NCI-H2227 treated with DMSO at 0.1 percent for 48 hours (cell line): ENCODE measurements at places on chromosomes 7 and 10.

DNA sequence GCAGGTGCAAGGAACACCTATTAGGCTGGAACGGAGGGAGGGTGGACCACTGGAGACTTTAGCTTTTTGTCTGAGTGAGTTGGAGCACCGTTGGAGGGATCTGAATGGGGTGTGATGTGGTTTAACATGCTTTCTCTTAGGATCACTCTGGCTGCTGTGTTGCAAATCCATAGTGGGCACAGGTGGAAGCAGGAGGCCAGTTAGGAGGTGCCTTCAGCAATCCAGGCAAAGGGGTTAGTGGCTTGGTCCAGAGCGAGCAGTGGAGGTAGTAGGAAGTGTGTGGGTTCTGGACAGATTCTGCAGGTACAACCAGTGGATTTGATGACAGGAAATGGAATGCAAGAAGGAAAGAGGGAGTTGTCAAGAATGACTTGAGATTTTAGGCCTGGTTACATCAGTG lies 95.0 kb downstream of the MMRN2 start:
- no peak for DNase-seq

GRCh38 chr10:93947055-93947454 lies 46.7 kb upstream of the PLCE1 start:
- DNase-seq = no peak

DNA sequence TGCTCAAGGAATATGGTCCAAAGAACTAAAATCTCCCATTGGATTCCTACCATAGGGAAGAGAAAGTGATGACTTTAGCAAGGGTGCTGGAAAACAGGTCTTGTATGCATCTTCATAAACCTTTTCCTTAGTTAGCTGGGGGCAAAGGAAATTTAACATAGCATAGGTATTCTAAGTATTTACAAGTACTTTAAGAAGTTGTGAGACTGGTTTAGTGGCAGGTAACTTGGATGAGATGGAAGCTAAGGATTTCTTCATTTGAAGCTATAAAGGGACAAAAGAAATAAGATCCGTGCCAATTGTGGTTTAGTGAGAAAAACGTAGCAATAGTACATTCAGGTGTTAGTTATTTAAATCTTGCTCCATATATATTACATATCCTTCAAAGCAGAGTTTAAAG lies 183.4 kb upstream of the TCF7L2 start:
- no peak for DNase-seq

- no peak for DNase-seq
Measured at GRCh38 chr10:29136411-29136810, 152.5 kb upstream of the LYZL1 start.

GRCh38 chr7:45653209-45653907 lies 79.2 kb downstream of the ADCY1 start:
- no peak for DNase-seq

GRCh38 chr10:60646966-60647796 lies 131.1 kb upstream of the CDK1 start:
- DNase-seq = peak; percentile 29

- no peak for DNase-seq
Measured at GRCh38 chr10:21715531-21716195, 181.6 kb downstream of the MLLT10 start.

GRCh38 chr10:95559471-95559870 lies 1.7 kb downstream of the SORBS1 start:
- no peak for DNase-seq

DNA sequence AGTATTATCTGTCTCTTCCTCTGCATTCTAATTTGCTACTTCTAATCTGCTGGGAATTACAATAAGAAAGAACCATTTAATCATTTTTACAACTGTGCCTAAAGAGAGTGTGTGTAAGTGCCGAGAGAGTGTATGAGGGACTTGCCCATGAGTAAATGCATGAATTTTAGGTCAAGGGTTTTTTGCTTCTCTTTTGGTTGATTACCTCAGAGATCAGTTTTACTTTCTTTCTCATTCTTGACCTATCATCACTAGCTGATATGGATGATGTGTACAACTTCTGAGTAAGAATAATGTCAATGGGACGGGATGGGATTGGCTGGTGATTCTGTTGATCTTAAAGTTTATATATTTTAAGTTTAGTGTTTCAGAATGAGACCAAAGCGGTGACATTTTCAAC lies 47.8 kb downstream of the IKZF1 start:
- DNase-seq = no peak

- peak; percentile 66 for DNase-seq
Measured at GRCh38 chr10:45008524-45009161, 7.9 kb downstream of the ZNF22 start.

- no peak for DNase-seq
Measured at GRCh38 chr10:110652475-110653118, 8.5 kb downstream of the RBM20 start.

DNA sequence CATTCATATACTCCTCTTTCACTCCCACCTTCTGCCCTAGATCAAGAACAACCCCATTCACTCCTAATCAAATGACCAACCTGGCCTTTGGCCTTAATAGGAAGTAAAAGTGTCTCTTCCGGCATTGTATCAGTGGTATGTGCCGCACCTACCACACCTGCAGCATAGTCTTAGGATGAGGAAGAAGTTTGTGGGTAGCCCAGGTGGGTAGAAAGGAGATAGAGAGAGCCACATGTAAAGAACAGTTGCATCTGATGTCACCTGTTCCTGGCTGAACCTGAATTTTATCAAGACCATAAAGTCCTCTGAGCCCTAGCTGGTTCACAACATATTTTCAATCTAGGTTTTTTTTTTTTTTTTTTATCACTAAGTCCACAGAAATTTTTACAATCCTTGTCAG lies 55.5 kb upstream of the PTPN12 start:
- no peak for DNase-seq

DNA sequence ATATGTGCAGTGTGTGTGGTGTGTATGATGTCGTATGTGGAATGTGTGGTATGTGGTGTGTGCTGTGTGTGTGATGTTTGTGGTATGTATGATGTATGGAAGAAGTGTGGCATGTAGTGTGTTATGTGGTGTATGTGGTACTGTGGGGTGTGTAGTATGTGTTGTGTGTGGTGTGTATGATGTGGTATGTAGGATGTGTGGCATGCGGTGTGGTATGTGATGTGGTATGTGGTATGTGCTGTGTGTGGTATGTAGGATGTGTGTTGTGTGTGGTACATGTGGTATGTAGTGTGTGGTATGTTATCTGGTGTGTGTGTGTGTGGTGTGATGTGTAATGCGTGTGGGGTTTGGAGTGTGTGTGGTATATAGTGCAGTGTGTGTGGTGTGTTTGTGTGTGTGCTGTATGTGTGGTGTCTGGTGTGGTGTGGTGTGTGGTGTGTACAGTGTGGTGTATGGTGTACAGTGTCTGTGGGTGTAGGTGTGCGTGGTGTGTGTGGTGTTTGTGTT lies 129.6 kb downstream of the ATP6V0E2 start:
- no peak for DNase-seq

GRCh38 chr7:96074871-96075270 lies 247.0 kb downstream of the SLC25A13 start:
- no peak for DNase-seq

GRCh38 chr7:43721193-43721806 lies 8.0 kb downstream of the COA1 start:
- DNase-seq = peak; percentile 7

GRCh38 chr10:48633381-48634197 lies 28.7 kb upstream of the ARHGAP22 start:
- DNase-seq = no peak

- DNase-seq = no peak
Measured at GRCh38 chr7:30926313-30926712, 14.7 kb downstream of the AQP1 start.

GRCh38 chr7:66460921-66461361 lies 167.7 kb upstream of the KCTD7 start:
- no peak for DNase-seq

GRCh38 chr10:131733596-131733995 lies 167.2 kb upstream of the PPP2R2D start:
- no peak for DNase-seq

DNA sequence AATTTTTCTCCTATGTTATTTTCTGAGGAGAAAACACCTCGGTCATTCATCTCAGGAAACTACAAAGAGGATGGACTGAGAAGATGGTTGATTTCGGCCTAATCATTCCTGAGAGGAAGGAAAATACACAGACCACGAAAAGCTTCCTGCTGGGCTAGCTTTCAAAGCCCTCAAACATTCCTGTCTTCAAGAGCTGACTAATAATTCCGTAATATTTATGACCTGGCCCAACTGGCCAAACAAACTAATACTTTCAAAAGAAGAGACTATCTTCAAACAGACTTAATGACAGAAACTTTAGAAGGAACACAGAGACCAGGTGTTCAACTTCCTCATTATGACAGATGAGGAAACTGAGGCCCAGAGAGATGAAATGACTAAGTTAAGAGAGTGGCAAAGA lies 215.1 kb upstream of the FRMD4A start:
- DNase-seq = no peak

- DNase-seq = no peak
Measured at GRCh38 chr10:130636313-130636930, 500.2 kb downstream of the GLRX3 start.

DNA sequence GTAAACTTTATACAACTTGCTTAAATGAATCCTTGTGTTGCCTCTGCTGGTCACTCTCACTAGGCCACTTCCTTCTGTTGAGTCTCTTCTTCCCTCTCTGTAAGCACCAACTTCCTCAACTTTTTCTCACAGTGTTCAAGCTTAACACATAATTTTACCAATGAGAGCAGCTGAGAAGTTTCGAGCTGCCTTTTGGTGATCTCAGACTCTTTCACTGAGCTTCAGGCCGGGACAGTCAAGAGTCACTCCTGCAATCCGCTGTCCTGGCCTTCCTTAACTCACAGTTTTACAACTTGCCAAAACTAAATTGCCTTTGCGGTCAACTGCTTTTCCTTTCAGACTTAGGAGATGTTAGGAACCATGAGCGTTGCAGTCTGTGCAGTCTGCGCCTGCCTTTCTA lies 47.4 kb downstream of the PRPF18 start:
- DNase-seq = no peak

DNA sequence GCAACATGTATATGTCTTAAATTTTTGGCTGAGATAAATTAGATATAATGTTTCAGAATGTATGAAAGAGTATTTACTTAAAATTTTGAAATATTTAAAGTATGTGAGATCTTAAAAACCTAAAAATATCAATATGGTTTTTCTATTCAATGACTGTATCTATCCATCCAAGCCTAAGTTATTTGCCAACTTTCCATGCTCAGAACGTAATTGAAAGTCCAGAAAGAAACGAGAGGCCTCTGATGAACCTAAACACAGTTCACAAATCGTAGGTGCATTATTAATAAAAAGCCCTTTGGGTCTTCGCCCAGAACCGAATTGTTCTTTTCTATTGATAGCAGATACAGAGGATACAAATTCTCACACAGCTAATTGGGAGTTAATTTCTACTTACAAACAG lies 6.5 kb downstream of the SVIL start:
- DNase-seq = no peak

DNA sequence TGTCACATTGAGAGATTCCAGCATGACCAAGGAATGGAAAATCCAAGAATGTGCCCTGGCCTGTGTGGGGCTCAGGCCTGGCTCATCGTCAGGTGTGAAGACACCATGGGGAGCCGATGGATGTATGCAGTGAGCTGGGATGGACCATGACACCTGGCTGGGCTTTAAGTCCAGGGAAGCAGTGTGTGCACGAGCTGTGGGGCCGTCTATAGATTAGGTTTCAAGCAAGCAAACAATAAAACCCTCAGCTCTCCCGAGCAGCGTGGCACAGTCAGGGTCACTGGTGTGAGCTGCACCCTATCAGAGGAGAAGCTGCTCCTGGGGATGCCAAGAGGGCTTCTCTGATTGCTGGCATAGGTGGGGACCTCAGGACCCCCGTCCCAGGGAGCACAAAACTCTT lies 50.5 kb upstream of the DLG5 start:
- DNase-seq = no peak

GRCh38 chr10:131997366-131998049 lies 15.8 kb upstream of the BNIP3 start:
- DNase-seq = no peak

DNA sequence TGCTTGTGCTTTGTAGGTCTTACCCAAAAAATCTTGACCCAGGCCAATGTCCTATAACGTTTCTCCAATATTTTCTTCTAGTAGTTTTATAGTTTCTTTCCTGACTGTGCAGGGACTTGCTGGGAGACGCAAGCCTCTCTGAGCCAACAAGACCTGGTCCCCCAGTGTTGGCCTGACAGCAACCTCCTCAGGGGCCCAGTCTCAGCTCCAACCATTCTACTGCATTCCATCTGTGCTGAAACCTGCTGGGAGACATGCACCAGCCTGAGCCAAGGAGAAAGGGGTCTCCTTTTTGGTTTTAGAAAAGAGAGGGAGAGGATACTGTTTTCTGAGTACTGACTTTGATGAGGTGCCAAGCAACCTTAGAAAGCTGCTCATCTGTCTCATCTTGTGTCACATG lies 251.4 kb downstream of the PRKG1 start:
- no peak for DNase-seq

GRCh38 chr10:121846555-121846954 lies 81.3 kb downstream of the ATE1 start:
- DNase-seq = no peak

- no peak for DNase-seq
Measured at GRCh38 chr10:12685261-12686058, 316.1 kb downstream of the CCDC3 start.

DNA sequence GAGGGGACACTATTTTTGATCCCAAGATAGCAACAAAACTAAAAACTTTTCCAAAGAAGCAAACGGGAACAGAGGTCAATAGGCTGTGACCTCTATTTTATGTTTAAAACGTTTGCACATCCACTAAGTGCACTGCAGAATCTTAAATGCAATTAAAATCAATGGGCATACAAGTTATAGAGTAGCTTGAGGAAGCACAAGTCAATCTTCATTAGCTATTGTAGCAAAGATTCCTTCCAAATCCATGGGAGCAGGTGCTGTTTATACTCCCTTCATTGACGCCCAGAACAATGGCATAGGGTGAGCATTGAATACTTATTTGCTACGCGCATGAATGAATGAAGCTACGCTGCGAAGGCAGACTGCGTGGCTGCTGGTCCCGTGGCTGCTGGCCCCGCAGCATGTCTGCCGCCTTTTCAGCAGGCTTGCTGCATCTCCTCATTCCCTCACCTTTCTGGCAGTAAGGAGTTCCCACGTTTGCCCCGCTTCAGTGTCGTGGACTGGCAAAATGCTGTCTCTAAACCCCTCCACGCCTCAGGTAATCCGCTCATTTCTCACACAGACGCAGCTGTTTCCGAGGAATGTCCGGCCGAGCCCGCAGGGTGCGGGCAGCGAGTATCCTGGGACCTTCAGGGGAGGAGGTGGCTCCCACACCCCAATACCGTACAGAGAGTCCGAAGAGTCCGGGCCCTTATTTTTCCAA lies 754 bp upstream of the PHYHIPL start:
- DNase-seq = no peak

GRCh38 chr7:141686074-141686473 lies 15.9 kb downstream of the DENND11 start:
- no peak for DNase-seq

DNA sequence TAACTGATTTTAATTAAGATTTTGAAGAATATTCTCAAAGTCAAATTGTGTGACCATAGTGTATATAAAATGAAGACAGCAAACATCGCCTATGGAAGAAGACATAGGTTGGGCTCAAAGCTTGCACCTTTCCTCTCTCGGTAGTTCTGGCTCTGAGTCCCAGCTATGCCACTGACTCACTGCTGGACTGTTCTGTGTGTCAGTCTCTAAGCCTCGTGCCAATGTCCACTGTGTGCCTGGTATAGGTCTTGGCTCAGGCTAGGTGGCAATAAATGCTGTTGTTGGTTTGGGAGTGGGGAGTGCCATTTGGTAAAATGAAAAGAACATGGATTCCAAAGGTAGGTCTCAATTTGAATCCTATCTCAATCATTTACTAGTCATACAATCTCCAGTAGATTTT lies 137.5 kb upstream of the RHEB start:
- no peak for DNase-seq

- DNase-seq = no peak
Measured at GRCh38 chr10:62578301-62578700, 204.1 kb downstream of the ZNF365 start.

- DNase-seq = no peak
Measured at GRCh38 chr10:31101123-31101522, 69.5 kb upstream of the ZNF438 start.
